AG08396 (cell line): ENCODE measurements at places on chromosomes 4 and X.
A peak's percentile ranks its signal among the peaks of the same experiment; 100 is the strongest.

- DNase-seq, result no peak
Observed at GRCh38 chrX:9785254-9785943, 830 bp upstream of the SHROOM2 start.

- DNase-seq, result no peak
Observed at GRCh38 chr4:31877429-31877828, 1157.3 kb downstream of the PCDH7 start.

GRCh38 chr4:127463883-127464282, 168.9 kb upstream of the INTU start:
- no peak for DNase-seq

GRCh38 chr4:120939693-120940092, 17.2 kb upstream of the PRDM5 start:
- DNase-seq, result no peak

DNA sequence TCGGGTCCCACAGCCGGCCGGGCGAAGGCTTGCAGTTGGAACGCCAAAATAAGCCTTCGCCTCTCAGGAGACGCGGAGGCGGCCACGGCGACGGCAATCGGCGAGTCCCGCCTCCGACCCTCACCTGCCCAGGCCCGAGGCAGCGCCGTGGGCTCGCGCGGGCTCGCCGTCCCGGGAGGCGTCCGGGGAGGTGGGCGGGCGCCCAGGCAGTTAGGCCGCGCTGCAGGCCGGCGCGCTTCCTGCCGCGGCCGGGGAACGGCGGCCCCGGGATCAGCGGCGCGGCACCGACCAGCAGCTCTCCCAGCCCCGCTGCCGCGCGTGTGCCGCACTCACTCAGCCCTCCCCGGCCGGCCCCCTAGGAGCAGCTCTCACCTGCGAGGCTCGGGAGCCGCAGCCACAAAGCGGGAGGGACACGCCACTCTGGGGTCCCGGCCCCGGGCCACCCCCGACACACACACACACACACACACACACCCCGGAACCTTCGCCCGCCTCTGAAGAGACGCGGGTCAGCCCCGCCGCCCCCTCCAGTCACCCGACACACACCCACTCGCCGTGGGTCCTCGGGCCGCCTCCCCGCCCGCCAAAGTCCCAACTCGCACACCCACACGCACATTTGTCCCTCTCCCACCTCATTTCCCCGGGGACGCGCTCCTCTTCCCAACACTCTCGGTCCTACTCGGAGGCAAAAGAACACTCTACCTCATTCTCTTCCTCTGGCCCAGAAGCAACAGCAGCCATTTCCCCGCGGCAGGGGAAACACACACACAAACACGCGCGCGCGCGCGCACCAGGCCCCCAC, at the start of gene CNOT6L:
Gene CNOT6L, minus strand, starts transcription at position 767 of the 802 bp plus-strand sequence. Its CDS starts 60 bp downstream, at position 707.
- DNase-seq, result peak; percentile 72

- DNase-seq, result no peak
Observed at GRCh38 chr4:30258949-30259348, 461.2 kb upstream of the PCDH7 start.

- DNase-seq, result no peak
Observed at GRCh38 chrX:38649674-38650647, 88.6 kb downstream of the TSPAN7 start.

- no peak for DNase-seq
Observed at GRCh38 chr4:185232370-185232769, 23.0 kb downstream of the SNX25 start.

DNA sequence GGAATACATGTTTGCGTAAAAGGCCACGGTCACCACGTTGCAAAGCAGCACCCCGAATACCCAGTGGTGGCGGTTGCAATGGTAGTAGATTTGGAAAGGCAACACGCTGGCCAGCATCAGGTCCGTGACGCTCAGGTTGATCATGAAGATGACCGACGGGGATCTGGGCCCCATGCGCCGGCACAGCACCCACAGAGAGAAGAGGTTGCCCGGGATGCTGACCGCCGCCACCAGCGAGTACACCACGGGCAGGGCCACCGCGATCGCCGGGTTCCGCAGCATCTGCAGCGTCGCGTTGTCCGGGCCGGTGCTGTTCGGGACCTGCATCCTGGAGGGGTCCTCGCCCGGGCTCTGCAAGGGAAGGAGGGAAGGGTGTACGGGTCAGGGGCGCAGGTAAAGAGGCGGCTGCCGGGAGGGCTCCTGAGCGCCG, 13.5 kb upstream of the ASMTL start:
- DNase-seq, result no peak

DNA sequence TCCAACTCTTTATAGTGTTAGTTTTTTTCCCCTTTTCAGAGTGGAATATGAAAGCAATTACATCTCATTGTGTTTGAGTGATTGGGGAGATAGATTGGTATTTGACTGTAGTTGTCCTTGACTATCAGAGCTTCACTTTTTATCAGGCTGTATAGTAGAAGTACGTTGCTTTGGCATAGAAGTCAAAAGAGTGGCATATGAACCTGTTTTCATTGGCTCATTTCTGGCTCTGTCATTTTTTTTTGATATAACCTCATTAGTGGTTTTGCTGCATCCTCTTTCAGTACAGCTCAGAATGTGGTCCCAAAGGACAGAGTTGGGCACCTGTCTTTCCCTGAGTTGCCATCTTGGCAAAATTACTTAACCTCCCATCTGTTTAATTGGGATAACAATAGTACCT, 1.4 kb downstream of the TMA16 start:
- no peak for DNase-seq

DNA sequence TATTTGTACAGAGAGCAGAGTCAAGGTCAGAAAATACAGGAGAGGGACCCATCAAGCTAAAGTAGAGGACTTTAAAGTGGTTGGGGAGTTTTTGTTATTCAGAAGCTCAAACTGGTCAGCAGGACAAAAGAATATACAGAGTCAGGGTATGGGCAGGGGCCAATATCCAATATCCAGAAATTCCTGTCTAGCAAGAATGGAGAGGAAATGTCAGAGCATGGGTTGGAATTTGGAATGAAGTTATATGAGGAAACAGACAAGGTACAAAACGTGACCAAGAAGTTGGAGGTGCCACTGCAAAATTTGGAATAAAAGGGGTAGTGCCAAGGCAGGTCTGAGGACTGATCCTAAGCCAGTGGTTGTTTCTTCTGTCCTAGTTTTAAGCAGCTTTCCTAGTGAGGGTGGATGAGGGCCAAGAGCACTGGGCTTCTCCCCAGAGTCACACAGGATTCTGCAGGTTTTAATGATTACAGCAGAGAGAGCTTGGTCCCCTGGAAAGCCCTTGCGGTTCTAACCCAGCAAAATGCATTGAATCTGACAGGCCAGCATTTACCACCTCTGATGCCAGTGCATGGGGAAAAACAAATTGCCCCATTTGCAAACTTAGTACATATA, 304.7 kb upstream of the FTHL17 start:
- DNase-seq, result no peak
